D721Med (cell line): ENCODE measurements at places on chromosomes 12 and 14.

DNA sequence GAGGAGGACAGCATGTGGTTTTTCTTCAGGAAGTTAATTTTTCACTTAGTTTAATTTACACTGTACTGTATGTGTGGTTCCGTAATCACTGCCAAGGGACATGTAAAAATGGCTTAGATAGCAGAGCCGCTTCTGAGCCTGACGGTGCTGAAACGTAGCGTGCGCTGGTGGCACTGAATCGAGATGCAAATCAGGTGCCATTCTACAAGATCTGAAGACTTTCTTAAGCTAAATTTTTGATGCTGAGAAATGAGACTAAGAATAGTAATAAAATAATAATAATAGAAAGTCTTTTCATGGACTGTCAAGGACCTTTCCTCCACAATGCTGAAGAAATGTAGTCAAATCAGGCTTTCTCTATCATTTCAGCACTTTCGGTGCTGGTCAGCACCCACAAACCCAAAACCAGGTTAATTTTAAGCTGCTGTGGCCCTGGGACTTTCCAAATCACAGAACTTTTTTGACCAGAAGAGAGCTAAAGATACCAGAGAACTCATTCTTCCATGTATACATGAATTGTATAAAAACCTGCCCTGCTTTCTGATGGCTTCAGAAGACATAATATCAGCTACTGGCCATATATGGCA lies 183.3 kb upstream of the LMO3 start:
- no peak for DNase-seq

DNA sequence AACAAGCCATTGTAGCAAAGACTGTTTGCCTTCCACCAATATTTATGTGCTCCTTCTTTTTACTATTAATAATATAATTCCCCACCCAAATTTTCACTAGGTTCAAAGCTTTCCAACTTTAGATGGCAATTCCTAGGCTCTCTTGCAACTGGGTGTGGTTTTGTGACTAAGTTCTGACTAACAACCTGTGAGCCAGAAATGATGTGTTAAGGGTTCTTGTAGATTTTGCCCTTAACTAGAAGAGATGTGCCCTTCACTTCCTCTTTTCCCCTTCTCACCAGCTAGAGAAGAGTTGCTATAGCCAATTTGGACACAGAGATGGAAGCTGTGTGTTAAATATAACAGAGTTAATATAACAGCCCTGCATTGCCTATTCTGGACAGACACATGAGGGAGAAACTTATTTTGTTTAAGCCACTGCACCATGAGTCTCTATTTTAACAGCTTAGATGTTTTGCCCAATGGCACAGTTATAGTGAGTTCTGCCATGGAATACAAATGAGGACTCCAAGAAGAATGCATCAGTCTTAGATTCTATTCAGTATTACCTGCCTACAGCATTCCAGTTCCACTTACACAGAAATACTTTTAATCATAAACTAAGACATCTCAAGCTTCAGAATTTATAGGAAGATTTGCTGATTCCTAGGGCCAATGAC lies 216.2 kb downstream of the DUSP6 start:
- DNase-seq: no peak

- no peak for DNase-seq
Observed at GRCh38 chr14:20798318-20798717, 4.3 kb downstream of the RNASE1 start.

- no peak for DNase-seq
Observed at GRCh38 chr14:54350203-54350602, 46.6 kb upstream of the CDKN3 start.

GRCh38 chr14:51093371-51094281 lies 1.3 kb downstream of the TRIM9 start:
- DNase-seq: peak; percentile 25

DNA sequence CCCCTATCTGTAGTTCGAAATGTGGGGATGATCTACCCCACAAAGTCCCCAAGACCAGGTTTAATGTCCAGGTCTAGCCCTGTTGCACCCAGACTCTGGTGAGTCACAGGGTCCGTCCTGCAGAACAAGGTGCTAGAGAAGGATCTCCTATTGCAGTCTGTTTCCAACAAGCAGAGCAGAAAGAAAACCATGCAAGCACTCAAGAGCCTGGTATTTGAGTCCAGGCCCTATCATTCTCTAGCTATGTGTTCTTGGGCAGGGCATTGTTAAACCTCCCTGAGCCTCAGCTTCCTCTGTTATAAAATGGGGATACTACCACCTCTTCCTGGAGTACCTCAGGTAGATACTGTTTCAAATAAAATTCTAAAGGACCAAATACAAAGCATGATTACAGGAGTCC lies 24.4 kb downstream of the MAP3K9 start:
- DNase-seq: no peak

- DNase-seq: no peak
Observed at GRCh38 chr12:46771268-46771827, 54.4 kb downstream of the SLC38A4 start.

GRCh38 chr14:96588410-96589257 lies 86.5 kb downstream of the PAPOLA start:
- no peak for DNase-seq

- DNase-seq: no peak
Observed at GRCh38 chr14:99589031-99589441, 15.0 kb downstream of the CCDC85C start.

GRCh38 chr12:114757684-114758325 lies 73.8 kb upstream of the TBX3 start:
- DNase-seq: no peak

- DNase-seq: no peak
Observed at GRCh38 chr14:105026033-105026785, 5.3 kb upstream of the CDCA4 start.

- DNase-seq: peak; percentile 60
Observed at GRCh38 chr12:49827401-49828099, 663 bp downstream of the NCKAP5L start.

GRCh38 chr12:29132316-29132715 lies 16.8 kb upstream of the FAR2 start:
- no peak for DNase-seq

DNA sequence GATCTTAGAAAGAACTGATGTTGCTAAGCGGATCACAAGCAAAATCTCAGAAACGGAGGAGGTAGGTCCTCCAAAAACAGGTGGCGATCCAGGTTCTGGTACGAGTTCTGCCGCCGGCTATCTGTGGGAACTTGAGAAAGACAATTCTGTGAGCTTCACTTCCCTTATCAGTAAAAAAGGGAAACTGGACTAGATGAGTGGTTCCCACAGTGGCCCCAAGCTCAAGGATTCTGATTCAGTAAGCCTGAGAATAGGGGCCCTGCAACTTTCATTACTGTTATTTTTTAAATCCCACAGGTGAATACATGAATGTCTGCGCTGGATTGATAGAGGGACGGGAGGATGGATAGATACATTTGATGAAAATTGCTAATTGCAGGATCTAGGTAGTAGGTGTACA lies 160.2 kb downstream of the PPM1H start:
- DNase-seq: no peak

GRCh38 chr12:110436231-110436630 lies 13.9 kb downstream of the ARPC3 start:
- no peak for DNase-seq

DNA sequence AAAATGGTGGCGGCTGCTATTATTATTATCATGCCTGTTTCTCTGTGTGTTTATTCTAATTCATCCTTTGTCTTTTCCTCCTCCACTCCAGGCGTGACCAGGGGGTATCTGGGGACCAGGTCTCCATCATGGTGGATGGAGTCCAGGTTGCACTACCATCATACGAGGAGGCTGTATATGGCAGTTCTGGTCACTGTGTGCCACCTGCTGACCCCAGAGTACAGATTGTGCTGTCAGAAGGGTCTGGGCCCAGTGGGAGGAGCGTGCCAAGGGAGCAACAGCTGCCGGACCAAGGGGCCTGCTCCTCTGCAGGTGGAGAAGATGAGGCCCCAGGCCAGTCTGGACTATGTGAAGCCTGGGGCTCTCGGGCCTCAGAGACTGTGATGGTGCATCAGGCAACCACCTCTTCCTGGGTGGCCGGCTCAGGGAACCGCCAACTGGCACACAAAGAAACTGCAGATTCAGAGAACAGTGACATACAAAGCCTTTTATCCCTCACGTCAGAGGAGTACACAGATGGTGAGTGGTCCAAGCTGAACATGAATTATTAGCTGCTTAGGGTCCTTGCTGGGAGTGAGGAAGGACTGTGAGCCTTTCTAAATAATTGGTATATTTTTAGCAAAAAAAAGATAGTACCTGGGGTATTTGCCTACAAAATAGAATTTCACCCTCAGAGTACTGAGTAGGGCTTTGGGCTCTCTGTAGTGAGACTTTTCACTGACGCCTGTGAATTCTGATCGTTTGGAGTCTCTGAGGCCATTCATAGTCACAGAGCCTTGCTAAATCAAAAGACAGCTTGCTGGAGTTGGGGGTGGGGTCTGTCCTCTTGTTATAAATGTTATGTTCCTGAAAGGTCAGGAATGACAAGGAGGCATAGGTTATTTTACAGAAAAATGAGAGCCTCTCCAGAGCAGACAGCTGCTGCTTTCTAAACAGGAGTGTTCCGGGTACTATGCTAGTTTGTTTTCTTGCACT lies 58.1 kb upstream of the SRSF5 start:
- no peak for DNase-seq

GRCh38 chr12:63103494-63104131 lies 47.4 kb downstream of the AVPR1A start:
- DNase-seq: no peak

DNA sequence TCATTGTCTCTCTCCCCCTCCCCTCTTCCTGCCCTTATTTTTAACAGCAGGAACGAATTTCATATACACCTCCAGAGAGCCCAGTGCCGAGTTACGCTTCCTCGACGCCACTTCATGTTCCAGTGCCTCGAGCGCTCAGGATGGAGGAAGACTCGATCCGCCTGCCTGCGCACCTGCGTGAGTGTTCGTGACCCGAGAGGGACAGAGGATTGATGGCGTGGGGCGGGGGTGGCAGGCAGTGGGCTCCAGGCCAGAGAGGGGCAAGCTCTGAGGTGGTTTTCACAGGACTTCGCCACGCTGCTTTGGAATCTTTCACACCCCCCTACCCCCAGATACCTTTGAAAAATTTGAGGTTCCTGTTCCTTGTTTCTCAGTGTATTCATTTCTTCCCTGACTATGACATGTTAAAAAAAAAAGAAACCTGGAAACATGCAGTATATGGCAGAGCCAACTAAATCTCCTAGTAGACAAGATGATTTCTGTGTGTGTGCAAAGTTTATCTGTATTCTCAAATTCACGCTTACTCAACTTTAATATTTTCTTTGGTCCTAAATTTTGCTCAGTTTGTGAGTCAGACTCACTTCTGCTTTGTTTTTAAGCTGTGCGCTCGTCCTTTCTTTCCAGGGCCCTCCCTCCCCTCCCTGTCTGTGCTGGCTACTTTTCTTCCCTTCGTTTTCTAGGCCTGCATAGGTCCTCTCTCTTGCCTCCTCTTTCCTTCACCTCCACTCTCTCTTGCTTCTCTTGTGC lies 103.1 kb downstream of the ETV6 start:
- DNase-seq: no peak

DNA sequence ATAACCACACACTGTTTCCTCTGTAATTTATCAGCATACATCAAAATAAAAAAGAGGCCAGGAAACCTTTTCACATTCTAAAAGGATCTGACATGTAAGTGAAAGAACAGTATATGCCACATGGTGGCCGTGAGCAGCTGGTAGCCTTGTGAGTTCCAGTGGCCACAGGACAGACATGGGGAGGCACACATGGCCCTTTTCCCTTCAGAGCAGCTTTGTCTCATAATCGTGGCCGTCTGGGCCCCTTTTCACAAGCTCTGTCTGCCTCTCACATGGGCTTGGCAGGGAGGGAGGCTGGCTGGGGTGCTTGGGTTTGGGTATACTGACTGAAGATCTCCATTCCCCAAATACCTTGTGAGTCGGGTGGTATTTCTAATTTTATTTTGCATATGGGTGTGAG lies 1.5 kb upstream of the ZDHHC22 start:
- no peak for DNase-seq

GRCh38 chr12:39272871-39273655 lies 169.9 kb downstream of the KIF21A start:
- DNase-seq: no peak

- no peak for DNase-seq
Observed at GRCh38 chr12:21989819-21990412, 48.7 kb upstream of the ABCC9 start.

- DNase-seq: no peak
Observed at GRCh38 chr12:18861287-18861858, 123.5 kb downstream of the CAPZA3 start.

GRCh38 chr12:76587428-76588178 lies 28.0 kb upstream of the OSBPL8 start:
- DNase-seq: no peak

- no peak for DNase-seq
Observed at GRCh38 chr12:93972411-93973208, 175.8 kb upstream of the PLXNC1 start.

DNA sequence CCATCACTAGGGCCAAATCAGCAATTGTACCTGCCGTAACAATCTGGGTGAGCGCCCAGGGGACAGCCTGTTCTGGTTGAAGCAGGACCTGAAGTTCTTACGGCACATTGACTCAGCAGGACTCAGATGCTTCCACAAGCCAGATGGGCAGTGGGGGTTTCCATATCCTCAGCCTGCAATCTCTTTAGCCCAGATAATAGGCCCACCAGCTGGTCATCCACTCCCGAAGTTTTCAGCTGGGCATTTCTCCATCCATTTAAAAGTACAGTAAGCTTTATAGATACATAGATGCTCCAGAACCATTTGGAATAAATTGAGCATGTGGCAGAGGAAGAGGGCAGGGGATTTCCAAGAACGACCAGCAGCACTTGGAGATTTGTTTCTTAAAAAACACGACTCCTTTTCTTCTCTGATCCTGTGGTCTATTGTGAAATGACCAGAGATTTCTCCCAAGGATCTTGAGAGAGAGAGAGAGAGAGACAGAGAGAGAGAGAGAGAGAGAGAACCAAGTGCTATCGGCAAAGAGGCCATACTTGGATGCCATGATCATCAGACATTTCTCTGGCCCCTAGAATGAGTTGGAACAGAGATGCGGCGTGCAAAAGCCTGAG lies 74.8 kb upstream of the PLXNC1 start:
- DNase-seq: peak; percentile 13

- no peak for DNase-seq
Observed at GRCh38 chr14:64137657-64138290, 156.4 kb downstream of the ESR2 start.

DNA sequence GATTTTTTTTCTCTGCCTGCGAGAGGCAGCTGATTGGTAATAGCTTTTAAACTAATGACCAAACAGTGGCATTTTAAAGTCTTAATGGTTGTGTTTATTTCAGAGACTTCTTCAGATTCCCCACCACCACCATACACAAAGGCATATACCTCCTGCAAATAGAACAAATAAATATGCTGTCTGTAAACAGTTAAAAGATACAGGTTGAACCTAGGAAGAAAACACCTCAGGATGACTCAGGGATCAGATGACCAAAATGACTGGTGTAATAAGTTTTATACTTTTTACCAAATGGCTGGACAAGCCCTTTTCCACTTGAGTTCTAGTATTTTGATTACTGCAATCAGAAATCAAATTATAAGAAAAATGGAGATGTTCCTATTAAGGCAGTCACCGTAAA lies 364.1 kb downstream of the PAWR start:
- DNase-seq: no peak

- DNase-seq: no peak
Observed at GRCh38 chr14:75609116-75609515, 30.7 kb downstream of the FLVCR2 start.
